ENCODE measurements at places on chromosomes 4 and X.

DNA sequence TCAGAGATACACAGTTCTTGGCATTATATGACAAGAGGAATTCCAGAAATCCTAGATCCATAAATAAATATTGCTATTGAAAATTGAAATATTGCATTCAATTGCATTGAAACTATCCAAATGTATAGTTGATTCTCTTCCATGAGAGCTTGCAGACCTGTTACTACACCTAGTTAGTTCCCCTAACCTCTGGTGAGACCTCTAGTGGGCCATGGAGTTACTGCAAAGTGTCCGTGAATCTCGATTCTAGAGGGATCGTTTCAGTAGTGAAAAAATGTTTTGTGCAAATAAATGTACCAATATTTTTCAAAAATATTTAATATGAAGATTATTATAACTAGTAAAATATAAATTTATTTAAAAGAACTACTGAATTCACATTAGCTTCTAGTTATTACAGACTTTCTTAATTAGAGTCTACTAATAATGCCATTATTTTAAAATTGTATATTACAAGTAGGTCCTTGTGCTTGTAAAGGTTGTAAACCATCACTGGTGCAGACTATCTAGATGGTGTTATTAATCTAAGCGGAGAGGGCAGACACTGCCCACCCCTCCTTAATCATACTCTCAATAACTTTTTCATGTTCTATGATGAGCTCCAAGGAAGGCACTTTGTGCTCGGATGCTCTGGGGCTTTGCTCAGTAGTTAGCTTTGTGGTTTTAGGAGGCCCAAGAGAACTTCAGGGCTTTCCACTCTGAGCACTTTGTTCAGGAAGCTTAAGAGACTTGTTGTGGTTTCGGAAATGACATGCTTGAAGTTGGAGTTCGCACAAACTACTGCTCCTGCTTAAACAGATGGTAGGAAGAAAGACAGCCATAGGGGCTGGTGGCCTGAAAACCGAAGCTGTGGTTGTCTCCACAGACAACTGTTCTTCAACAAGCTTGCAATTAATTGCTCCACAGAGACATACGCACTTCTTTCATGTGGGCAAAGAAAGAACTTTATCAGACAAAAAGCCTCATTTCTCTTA is 42.8 kb downstream of the IL21 start:
- DNase-seq = no peak

GRCh38 chrX:110915570-110915969 is 120.0 kb upstream of the CHRDL1 start:
- DNase-seq = no peak

GRCh38 chrX:150700107-150700506 is 6.9 kb downstream of the MTMR1 start:
- DNase-seq = no peak

- DNase-seq = no peak
These were observed 20.5 kb upstream of the ZNF81 start for GRCh38 chrX:47815901-47816845.

GRCh38 chrX:31353095-31353494 is 281.3 kb upstream of the FTHL17 start:
- no peak for DNase-seq

DNA sequence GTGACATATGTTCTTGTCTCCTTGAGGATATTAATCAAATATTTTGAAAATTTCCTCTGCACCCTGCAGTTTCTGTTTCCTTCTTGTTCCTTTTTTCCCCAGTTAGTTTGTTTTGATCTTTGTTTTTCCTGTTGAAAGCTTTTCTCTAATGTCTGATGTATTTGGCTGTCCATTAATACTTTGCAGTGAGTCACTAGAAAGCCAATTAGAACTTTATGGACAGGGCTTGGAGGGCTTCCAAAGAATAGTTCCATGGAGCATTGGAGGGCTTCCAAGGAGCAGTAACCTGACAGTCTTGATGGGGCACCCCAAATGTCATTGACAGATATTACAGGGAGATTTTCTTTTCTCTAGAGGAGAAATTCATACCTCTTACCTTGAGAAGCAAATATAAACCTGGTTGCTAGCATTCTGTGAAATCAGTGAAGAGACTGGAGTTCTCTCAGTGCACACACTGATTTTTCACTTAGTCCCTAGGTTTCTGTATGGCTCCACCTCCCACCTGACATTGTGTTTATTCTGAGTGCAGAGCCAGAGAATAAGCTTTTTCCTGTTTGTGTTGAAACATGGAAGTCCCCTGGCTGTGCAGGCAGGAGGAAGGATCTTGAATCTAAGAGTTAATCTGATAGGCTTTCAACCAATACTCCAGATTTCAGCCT is 26.5 kb downstream of the SPARCL1 start:
- DNase-seq = no peak

GRCh38 chr4:116515959-116516358 is 569.4 kb downstream of the TRAM1L1 start:
- no peak for DNase-seq

GRCh38 chrX:40007756-40008705 is 89.7 kb downstream of the BCOR start:
- no peak for DNase-seq

GRCh38 chr4:8671712-8672290 is 79.2 kb downstream of the CPZ start:
- DNase-seq = no peak

DNA sequence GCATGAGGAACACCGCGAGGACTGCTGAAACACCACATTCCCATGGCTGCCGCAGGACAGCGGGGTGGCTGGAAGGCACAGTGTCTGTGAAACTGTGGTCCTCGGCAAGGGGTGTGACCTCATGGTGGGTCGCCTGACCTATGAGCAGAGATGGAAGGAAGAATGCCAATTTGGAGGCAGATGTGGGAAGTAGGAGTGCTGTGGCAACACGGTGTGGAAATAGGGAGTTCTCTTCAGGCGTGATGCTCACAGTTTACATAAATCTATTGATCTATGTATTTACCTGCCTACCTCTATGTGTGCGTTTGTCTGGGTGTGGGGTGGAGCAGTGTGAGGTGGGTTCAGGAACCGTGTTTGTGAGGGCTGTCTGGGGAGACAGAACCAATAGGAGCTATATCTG is 62.3 kb upstream of the LSM6 start:
- no peak for DNase-seq

- no peak for DNase-seq
These were observed 282.2 kb upstream of the KLF3 start for GRCh38 chr4:38381788-38382187.

GRCh38 chrX:6732101-6732500 is 197.2 kb upstream of the VCX3A start:
- DNase-seq = no peak

- DNase-seq = no peak
These were observed 281.7 kb downstream of the UNC5C start for GRCh38 chr4:95267081-95267480.

DNA sequence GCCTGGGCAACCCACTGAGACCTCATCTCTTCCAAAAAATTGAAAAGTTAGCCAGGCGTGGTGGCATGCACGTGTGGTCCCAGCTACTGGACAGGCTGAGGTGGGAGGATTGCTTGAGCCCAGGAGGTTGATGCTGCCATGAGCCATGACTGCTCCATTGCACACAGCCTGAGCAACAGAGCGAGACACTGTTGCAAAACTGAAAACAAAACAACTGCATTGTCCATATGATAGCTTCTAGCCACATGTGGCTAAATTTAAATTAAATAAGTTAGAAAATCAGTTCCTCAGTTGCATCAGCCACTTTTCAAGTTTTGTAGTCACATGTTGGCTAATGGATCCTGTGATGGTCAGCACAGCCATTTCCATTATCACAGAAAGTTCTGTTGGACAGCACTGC is 67.9 kb downstream of the GAB1 start:
- no peak for DNase-seq

- DNase-seq = no peak
These were observed 250.4 kb downstream of the TMA16 start for GRCh38 chr4:163744861-163745260.

DNA sequence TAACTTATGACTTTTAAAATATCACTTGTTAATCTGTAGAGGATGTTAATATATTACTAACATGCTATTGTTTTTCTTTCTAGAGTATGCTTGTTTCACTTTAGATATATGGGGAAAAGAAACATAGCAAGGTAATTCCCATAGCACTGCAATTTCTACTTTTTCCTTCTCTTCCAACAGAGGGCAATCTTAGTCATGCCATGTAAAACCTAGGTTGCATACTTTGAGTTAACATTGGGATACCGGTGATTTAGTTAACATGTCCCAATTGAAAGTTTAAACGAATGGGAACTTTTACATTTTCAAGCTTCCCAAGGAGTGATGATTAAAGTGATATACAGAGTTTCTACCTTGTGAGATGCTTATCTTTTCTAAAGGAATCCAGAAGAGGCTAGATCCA is 89.4 kb upstream of the IL13RA1 start:
- DNase-seq = no peak

GRCh38 chrX:41189156-41189555 is 103.9 kb downstream of the USP9X start:
- no peak for DNase-seq

- DNase-seq = no peak
These were observed 473.8 kb downstream of the ACTRT1 start for GRCh38 chrX:127578395-127578794.

DNA sequence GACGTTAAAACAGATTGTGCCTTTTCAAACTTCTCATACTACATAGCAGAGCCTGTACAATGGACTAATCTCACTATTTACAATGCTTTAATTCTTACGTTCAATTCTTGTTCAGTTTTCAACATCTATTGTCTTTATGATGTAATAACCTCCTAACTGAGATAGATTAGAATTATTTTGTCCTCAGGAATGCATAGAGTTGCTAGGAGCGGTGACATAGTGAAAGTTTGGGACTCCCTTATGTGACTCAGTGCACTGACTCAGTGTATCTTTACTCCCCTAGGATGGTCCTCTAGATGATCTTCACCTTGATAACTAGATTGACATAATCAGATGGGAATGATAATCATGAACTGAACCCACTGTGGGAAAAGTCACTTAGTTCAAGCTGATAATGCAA is 151.5 kb downstream of the VEGFC start:
- no peak for DNase-seq

- DNase-seq = peak; percentile 14
These were observed 64.9 kb downstream of the N4BP2 start for GRCh38 chr4:40121515-40121914.

DNA sequence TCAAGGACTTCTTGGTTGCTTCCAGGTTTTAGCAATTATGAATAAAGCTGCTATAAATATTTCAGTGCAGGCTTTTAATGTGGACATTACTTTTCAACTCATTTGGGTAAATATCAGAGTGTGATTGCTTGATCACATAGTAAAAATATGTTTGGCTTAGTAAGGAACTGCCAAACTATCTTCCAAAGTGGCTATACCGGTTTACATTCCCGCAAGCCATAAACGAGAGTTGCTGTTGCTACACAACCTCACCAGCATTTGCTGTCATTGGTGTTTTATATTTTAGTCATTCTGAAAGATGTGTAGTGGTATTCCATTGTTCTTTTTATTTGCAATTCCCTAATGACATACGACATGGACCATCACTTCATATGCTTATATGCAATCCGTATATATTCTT is 30.9 kb upstream of the SPOCK3 start:
- DNase-seq = no peak

DNA sequence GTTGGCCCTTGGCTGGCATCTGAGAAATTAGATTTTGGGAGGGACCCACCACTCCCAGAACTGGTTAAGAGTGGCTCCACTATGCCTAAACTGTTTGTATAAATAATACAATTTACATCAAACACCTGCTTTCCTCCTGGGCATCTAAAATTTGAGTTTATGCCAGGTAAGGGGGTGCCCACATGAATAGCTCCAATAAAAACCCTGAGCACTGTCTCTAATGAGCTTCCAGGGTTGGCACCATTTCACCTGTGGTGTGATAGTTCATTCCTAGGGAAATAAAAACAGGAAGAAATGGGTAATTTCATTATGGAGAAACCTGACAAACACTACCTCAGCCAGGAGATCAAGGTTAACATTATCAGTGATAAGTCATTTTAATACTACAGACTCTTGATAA is 119.7 kb downstream of the FRYL start:
- no peak for DNase-seq

- no peak for DNase-seq
These were observed 35.0 kb downstream of the SHROOM3 start for GRCh38 chr4:76470064-76470463.

DNA sequence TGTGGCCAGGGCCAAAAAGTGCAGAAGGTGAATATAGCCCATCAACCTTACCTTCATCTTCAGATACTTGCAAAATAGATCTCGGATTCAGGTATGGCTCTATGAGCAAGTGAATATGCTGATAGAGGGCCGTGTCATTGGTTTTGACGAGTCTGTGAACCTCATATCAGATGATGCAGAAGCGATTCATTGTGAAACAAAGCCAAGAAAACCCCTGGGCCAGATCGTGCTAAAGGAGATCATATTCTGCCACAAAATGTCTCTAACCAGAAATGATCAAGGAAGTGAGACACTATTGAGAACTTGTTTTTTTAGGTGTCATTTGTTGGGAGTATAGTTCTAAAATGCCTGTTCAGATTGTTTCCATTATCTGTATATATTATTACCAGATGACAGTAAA is 48.3 kb downstream of the PDK3 start:
- DNase-seq = no peak

GRCh38 chr4:87382116-87382515 is 8.9 kb downstream of the HSD17B11 start:
- no peak for DNase-seq

DNA sequence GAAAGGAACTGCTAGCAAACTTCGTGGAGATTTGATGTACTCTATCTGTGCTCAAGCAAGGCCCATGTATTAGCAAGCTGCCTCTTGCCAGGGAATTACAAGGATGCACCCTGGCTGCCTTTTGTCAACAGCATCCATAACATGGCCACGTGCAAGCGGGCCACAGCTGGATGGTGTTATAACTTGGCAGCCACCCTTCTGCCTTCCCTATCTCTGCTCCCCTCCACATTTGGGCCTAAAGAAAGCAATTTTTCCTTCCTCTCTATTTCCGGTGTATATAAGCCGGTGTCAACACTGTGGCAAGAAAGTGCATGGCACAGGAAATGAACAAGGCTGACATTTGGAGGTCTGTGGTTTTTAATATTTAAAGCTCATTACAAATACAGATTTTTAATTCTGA is 94.8 kb downstream of the CLNK start:
- no peak for DNase-seq

- no peak for DNase-seq
These were observed 3.7 kb upstream of the IGFBP7 start for GRCh38 chr4:57113870-57114269.

DNA sequence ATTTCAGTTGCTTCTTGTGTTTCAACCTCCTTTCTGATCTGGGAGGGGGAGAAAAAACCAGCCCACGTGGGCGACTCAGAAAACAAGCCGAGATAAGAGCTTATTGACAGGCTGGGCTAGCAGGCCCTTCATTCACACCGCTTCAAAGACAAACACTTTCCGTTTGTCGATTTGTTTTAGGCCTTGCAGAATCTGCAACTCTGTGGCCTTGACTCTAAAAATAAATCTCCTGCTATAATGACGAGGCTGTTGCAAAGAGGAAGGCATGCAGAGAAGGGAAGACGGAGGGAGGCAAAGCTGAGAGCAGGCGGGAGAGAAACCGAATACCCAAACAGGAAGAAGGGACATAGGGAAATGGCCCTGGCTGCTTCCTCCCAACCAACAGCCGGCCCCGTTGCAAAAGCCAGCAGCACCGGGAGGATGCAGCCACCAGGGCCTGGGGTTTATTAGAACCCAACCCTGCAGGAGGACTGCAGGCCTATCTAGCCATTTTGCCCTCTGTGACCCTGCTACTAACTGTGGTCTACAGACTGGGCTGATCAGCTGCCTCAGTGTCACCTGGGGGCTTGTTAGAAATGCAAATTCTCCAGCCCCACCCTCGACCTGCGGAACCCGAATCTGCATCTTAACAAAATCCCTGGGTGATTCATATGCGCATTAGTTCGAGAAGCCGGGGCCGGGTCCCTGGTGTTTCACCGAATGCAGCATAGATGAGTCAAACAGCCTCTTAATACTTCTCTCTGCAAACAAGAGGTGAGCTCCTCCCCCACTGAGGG is 325.5 kb downstream of the BCOR start:
- DNase-seq = no peak

All from head of caudate nucleus (tissue), 42 donors.